ENCODE measurements at places on chromosomes 12 and 14. TPM values are rescaled to one million over a fixed set of nuclear protein-coding genes. Genes with fewer than 3 reads are reported as not detected.

Gene CELA1
- total RNA-seq, result not detected

Gene ZBTB1
- 52.2 TPM for total RNA-seq

Gene TCL1B
- not detected for total RNA-seq

Gene KRT83
- not detected for total RNA-seq

Gene APOF
- total RNA-seq, result not detected

Gene HPD
- total RNA-seq, result not detected

Gene NTF3
- total RNA-seq, result 2.9 TPM

Gene TAC3
- 0.82 TPM for total RNA-seq

Gene SERPINA3
- total RNA-seq, result not detected

Gene KCTD10
- 42.8 TPM for total RNA-seq

Gene GPR162
- total RNA-seq, result 81.1 TPM

Gene C3AR1
- 1.6 TPM for total RNA-seq

Gene ANG
- 0.82 TPM for total RNA-seq

Gene SALL2
- total RNA-seq, result 10.2 TPM

Gene HCFC2
- total RNA-seq, result 62.4 TPM

Gene PLEK2
- total RNA-seq, result 0.41 TPM

Gene RD3L
- total RNA-seq, result not detected

Gene DPPA3
- total RNA-seq, result not detected

Gene ERGIC2
- total RNA-seq, result 52.2 TPM

Gene ZDHHC22
- total RNA-seq, result 5.7 TPM

Gene FAM186B
- total RNA-seq, result 0.41 TPM

Gene INHBC
- total RNA-seq, result not detected

Gene AP5M1
- 26.1 TPM for total RNA-seq

Gene BIN2
- 1.2 TPM for total RNA-seq

Gene SYCP3
- 0.82 TPM for total RNA-seq

Gene KRT85
- not detected for total RNA-seq

Gene PRIMA1
- under 0.01 TPM for total RNA-seq

Gene TXNRD1
- 102 TPM for total RNA-seq

Gene ARPC3
- total RNA-seq, result 121 TPM

Gene AKAP5
- 37.5 TPM for total RNA-seq

Gene AHNAK2
- 20.0 TPM for total RNA-seq

Gene CLEC2B
- total RNA-seq, result 1.6 TPM

Measured in frontal cortex (tissue), 4 donors.